ENCODE measurements at places on chromosomes 16 and 17. TPM values are rescaled to one million over a fixed set of nuclear protein-coding genes. Genes with fewer than 3 reads are reported as not detected.

DNA sequence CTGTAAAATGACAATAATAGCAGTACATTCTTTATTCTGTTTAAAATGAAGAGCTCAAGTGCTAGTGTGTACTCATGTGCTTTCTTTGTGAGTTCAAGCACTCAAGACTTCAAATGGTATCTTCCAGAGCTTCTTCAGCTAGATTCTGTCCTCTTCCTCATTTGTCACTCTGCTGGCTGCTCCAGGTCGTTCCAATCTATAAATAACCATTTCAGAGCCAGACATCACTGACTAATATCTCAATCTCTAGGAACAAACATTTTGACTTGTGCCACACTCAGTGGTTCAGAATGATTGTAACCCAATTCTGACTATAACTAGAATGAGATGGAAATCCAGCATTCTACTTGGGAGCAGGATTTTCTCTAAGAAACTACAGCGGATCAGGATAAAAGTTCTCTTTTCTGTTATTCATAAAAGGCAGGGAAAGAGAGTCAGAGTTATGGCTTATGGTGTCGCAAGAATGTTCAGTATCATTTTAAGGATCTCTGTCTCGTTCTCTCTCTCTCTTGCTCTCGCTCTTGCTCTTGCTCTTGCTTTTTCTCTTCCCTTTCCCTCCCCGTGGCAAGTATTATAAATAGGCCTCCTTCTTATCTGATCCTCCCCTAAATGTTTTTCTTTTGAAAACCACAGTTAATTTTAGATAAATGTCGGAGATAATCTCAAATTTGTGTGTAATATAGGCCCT, 116.3 kb upstream of the MAF start:
- no peak for DNase-seq

- DNase-seq: no peak
These were observed 196.8 kb downstream of the PHKB start for GRCh38 chr16:47657977-47658376.

DNA sequence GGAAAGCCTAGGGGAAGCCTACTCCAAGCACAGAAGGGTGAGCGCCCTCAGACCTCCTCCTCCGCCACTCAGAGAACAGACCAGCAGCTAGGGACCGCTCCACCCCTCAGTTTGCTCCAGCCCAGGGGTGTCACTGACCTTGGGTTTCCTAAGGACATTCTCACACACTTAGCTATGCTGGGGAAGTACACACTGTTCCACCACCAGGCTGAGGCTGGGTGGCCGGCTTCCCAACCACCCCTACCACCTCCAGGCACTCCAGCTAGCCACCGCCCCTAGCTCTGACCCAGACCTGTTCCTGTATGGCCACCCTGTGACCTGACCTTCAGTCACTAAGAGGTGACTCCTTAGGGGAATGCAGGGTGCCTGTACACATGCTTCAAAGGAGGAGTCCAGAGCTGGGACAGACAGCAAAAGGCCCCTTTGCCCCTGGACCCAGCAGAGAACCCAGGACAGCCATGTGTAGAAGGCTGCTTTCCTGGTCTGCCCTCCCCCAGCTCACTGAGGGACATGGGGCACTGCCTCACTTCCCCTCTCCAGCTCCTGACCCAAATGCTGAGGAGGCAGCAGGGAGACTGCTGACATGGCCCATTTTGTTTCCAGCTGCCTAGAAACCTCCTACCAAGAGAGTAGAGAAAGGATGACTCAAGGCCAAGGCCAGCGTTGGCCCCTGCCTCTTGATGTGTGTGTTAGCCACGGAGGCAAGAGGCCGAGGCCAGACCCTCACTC, 6.7 kb downstream of the HSPB9 start:
- DNase-seq: no peak

DNA sequence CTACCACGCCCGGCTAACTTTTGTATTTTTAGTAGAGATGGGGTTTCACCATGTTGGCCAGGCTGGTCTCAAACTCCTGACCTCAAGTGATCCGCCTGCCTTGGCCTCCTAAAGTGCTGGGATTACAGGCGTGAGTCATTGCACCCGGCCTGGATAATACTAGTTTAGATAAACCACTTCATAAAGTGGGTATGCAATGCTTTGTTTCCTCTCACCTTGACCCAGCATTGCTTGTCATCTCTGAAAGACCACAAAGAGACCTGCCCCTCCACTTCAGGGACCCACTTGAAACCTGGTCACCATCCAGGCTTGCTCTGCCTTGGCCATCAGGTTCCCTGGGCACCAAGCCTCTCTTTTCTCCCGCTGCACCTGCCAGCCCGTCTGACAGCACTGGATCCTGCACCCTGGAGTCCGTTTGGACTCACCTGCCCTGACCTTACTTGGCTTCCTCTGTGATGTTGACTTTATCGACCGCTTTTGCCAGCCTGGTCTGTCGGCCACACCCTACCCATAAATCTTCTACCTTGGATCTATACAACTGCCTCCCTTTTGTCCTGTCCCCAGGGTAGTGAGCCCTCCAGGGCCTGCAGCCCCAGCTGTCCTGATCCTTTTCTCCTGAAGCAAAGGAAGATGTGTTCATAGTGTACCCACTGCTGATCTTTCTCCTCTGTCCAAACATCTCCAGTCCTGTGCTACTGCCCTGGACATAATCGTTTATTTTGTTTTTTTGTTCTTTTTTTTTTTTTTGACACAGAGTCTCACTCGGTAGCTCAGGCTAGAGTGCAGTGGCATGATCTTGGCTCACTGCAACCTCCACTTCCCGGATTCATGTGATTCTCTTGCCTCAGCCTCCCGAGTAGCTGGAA, 12.7 kb upstream of the ZG16 start:
- peak; percentile 44 for DNase-seq

DNA sequence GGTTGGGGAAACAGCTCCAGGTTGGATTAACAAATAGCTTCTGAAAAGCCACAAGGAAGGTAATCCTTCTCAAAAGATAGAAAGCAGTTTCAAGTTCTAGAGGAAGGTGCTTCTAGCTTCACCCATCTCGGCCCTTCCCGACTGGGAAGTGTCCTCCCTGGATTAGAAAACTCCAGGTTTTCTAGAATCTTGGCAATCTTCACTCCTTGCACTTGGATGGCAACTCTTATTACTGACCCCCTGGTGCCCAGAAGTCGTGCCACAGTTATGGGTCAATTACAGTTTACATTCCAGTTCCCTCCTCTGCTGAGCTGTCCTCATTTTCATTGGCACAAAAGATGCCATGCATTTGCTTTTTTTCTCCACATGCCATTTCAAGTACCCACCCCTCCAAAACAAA, 65.6 kb downstream of the SMG6 start:
- DNase-seq: no peak

DNA sequence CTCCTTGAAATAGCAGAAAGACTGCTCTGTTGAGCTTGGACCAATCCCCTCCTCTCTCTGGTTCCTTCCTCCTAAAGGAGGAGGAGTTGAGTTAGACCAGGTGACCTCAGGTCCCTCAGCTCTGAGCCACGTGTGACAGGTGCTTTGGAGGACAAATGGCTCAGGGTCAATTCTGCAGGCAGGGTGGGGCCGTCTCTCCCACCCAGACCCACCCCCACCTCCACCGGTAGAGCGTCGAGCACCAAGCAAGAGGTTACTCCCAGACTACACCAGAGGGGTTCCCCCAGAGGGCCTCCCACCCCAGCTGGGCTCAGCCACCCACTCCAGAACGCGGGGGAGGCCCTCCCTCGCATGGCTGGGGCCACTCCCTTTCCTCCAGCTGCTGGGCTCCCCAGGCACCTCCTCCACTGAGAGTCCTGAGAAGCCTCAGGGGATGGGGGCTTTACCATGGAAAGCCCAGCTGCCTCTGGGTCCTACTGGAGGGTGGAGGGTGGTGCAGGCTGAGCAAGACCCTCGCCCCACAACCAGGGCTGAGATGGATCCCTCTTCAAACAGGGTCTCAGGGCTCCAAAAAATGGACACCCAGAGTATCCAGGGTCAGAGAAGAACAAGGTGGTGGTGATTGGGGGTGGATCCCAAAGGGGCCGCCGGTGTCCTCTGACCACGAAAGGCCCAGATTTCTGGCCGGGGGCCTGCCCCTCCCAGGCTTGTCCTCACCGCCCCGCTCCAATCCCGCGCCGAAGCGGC, 7.6 kb downstream of the MYO1C start:
- peak; percentile 41 for DNase-seq

DNA sequence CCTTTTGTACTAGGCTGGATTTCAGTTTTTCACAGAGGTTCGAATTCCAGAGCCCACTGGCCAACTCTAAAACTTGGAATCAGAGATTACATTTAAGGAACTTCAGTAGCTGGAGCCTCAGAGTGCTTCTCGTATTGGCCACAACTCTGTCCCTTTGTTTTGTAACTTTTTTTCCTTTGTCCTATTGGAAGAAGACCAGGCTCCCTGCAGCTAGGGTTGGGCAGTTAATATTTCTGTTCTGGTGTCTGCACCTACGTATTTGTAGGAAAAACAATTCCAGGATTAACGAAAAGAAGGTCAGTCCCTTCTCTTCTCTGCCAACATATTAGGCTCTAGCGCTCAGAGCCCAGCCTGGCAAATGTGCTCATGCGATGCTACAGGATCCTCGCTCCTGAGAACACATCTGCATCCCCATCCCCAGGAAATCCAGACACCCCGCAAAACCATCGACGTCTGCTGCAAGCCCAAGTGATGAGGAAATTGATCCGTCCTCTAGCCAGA, 1.9 kb downstream of the CDH11 start:
- no peak for DNase-seq

DNA sequence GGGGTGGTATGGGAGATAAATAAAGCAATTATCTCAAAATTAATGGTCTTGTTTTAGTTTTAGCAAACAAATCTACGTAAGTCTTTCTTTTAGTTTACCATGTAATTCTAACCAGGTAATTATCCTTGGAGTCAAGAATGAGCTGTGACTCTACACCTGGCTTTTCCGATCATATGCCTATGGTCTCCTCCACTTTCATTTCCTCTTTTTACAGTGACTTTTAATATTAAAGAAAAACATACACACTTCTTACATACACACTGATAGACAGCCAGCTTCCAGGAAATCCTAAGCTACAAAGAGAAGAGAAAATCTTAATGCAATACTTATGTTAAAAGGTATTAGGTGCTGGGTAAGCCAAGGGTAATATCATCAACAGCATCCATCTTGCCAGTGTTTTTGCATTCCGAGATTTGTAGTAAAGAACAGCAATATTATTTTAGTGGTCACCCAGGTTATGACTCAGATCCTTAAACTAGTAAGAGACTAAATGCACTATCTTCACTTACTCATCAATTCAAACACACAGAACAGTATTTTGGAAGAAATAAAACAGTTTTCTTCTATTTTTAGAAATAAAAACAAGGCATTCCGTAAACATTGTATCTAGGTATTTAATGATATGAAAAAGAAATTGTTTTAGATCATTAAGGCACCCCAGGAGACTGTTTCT, 4.4 kb upstream of the IRX5 start:
- no peak for DNase-seq

- DNase-seq: no peak
These were observed 135.1 kb downstream of the SKAP1 start for GRCh38 chr17:48294806-48295361.

GRCh38 chr17:38791162-38791561, 8.2 kb downstream of the PIP4K2B start:
- no peak for DNase-seq

DNA sequence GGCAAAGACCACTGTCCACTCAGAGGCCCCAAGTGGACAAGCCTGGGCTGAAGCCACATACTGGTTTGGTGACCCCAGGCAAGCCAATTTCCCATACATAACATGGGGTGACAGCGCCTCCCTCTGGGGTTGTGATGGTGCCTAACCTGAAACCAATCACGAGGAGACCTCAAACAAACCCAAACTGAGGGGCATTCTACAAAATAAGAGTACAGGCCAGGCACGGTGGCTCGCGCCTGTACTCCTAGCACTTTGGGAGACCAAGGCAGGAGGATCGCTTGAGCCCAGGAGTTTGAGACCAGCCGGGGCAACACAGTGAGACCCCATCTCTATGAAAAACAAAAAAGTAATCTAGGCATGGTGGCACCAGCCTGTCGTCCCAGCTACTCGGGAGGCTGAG, 3.6 kb downstream of the P2RX5 start:
- DNase-seq: no peak

DNA sequence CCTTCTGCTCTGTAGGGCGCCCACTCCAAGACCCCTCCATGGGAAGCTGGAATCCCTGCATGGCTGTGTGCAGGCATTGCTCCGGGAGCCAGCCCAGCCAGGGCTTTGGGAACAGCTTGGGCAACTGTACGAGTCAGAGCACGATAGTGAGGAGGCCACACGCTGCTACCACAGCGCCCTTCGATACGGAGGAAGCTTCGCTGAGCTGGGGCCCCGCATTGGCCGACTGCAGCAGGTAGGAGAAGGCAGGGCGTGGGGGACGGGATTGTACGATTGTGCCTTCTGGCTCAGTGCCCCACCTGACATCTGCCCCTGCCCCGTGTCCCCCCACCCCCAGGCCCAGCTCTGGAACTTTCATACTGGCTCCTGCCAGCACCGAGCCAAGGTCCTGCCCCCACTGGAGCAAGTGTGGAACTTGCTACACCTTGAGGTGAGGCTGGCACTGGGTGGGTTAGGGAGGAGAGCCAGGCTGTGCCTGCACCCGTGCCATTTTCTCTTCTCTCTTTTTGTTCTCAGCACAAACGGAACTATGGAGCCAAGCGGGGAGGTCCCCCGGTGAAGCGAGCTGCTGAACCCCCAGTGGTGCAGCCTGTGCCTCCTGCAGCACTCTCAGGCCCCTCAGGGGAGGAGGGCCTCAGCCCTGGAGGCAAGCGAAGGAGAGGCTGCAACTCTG, 8.7 kb upstream of the TMEM88 start:
- DNase-seq: no peak

The KRTAP4-9 gene
- not detected for total RNA-seq

The HOXB4 gene
- 6.0 TPM for total RNA-seq

The GPR139 gene
- not detected for total RNA-seq
